ENCODE measurements at places on chromosomes 16 and 17.

DNA sequence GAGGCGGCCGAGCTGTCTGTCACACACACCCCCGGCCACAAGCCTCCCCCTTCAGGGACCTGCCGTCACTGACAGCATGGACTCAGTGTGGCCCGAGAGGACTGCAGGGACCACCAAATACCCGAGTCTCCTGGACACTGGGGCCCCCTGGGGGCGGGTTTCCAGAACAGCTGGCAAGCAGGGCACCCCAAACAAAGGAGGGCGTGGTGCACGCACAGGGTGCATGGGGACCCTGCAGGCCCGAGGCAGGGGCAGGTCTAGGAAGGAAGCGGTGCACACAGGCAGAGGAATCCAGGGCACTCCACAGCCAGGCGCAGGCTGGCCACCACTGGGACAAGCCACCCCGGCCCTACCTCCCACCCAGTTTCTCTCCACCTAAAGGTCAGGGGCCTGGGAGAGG is 28.7 kb upstream of the ENPP7 start:
- no peak for DNase-seq

DNA sequence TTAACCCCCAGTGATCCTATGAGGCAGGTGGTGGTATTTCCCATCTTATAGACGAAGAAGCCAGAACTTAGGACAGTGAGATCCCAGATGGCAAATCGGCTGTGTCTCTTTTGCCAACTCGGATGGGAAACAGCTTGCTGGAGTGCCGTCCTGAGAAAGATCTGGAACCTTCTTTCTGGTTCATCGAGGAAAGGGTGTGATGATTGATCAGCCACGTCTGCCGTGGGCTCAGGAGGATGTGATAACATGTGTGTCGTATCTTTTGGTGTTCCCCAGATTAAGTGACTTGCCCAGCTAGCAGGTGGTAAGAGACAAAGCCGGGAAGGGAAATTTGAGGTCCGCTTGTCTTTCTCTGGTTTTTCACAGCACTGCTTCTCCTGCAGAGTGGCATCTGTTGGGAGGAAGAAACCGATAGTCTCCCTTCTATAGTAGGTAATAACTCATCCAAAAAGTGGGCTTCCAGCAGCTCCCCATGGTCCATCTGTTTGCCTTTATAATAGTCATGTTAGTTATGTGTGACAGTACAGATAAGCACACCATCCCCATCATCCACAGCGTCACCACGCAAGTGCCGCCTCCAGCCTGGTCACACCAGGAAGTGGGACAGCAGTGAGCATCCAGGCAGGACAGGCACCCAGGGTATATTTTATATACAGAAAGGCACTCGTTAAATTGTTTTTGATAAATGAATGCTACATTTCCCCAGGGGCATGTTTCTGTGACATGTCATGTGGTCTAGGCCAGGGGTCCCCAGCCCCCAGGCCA is 175.5 kb downstream of the KATNIP start:
- DNase-seq: no peak

DNA sequence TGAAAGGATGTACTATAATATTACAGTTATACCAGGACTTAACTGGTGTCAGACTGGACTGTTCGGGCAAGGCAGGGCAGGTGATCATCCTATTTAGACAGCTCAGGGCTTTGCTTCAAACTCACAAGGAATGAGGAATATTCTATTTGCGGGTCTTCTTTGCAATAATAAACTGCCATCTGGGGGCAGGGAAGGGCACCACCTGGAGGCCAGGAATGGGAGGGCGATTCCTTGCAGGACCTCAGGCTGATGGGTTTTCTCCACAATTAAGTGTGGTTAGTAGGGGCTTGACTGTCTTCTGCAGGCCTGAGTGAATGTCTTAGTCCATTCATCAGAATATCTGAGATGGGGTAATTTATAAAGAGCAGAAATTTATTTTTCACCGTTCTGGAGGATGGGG is 424.1 kb downstream of the CA10 start:
- DNase-seq: no peak

DNA sequence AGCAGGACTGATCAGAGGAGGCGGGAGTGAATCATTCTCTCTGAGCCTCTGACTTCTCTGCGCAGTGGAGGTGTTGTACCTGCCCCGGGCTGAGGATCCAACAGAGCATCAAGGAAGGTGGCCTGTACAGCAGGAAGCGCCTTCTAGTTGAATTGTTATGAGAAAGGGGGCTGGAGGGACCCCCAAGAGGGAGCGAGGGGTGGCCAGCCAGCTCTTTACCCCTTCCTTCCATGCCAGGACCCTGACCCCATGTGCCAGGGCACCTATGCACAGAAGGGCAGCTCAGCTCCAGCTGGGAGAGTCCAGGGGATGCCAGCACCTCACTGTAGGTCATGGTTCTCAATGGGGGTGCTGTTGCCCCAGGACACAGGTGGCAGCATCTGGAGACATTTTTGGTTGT is 149.3 kb downstream of the SDK2 start:
- DNase-seq: no peak

DNA sequence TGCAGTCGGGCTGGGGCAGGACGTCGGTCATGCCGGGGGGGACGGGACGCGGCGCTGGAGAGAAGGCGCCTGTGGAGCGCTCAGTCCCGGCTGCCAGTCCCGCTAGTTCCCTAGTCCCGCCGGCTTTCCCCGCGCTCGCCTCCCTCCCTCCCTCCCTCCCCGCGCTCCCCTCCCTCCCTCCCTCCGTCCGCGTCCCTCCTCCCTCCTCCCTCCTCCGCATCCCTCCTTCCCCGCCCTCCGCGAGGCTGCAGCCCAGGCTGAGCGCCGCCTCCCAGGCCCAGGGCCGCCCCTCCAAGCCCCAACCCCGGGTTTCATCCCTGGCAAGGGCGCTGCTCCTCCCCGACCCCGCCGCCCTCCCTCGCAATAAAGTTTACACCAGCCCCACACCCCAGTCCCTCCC is 34.8 kb downstream of the TIMM22 start:
- no peak for DNase-seq

Data from inflammatory macrophage (primary cell).